RKO (cell line): ENCODE measurements at places on chromosomes 3 and 15.

- no peak for DNase-seq
Measured at GRCh38 chr3:18716821-18717220, 291.7 kb upstream of the SATB1 start.

GRCh38 chr3:140216249-140216648 lies 281.3 kb downstream of the CLSTN2 start:
- DNase-seq: peak; percentile 31

- peak; percentile 3 for DNase-seq
Measured at GRCh38 chr15:69535101-69535638, 82.6 kb downstream of the RPLP1 start.

GRCh38 chr3:45665101-45665572 lies 24.1 kb upstream of the SACM1L start:
- peak; percentile 70 for DNase-seq

DNA sequence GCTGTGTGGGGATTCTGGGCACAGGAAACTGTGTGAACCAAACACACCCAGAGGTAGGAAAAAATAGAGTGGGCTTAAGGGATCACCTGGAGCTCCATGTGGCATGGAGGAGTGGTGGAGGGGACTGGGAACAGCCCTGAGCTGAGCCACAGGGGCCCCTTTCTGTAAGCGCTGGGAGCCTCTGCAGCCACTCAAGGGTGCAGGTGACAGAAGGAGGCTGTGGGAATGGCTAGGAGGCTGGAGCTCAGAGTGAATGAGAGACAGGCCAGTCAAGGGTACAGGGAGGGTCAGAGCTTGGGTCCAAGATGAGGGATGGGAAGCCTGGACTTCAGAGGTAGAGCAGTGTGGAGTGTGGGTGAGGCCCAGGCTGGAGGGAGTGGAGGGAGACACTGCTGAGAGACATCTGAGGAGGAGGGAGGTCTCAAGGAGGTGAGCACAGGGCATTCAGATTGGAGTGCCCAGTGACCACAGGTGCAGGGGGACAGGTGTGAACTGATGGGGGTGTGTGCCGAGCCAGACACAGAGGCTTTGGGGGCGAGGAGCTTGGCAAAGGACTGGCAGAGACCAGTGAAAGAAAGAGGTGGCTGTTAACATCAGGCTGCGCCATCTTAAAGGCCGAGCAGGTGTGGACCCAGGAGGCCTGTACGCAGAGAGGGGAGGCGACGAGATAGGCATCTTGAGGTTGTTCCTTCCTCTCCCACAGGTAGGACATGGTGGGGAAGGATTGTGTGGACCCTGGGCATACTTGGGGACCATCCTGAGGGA lies 56.8 kb downstream of the FGD5 start:
- DNase-seq: no peak

DNA sequence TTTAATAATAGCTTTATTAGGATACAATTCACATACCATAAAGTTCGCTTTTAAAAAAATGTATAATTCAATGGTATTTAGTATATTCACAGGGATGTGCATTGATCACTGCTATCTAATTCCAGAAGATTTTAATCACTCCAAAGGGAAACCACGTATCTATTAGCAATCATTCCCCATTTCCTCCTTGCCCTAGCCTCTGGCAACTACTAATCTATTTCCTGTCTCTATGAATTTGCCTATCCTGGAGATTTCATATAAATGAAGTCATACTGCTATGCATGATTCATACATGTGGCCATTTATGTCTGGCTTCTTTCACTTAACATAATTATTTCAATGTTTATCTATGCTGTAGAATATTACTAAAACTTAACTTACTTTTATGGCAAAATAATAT lies 32.0 kb upstream of the CASR start:
- DNase-seq: peak; percentile 49

DNA sequence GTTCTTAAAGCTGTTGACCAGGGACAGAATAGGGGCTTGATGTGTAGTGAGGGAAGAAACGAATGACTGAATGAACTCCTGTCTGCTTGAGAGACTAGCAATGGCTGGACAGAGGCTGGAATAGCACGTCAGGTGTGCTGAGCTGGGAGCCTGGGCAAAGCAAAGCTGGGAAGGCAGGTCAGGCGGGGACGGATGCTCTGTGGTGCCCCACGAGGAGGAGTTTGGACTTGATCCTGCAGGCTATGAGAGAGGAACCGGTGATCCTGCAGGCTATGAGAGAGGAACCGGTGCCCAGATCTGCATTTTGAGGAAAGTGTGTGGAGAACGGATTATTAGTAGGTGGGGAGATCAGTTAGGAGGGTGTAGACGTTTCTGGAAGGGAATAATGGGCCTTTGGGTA lies 31.3 kb upstream of the PSTPIP1 start:
- no peak for DNase-seq

- DNase-seq: no peak
Measured at GRCh38 chr15:42034628-42035434, 14.0 kb upstream of the PLA2G4E start.

GRCh38 chr3:47669026-47669749 lies 90.5 kb upstream of the CSPG5 start:
- DNase-seq: no peak

GRCh38 chr3:11154036-11154952 lies at the start of gene HRH1:
HRH1 (plus strand) TSS chr3:11154493; CDS start chr3:11259038, 104,545 bp downstream.
- no peak for DNase-seq

GRCh38 chr3:2653706-2654105 lies 456.5 kb downstream of the IL5RA start:
- DNase-seq: no peak

- DNase-seq: peak; percentile 92
Measured at GRCh38 chr3:157618075-157618760, 115.0 kb upstream of the VEPH1 start.

DNA sequence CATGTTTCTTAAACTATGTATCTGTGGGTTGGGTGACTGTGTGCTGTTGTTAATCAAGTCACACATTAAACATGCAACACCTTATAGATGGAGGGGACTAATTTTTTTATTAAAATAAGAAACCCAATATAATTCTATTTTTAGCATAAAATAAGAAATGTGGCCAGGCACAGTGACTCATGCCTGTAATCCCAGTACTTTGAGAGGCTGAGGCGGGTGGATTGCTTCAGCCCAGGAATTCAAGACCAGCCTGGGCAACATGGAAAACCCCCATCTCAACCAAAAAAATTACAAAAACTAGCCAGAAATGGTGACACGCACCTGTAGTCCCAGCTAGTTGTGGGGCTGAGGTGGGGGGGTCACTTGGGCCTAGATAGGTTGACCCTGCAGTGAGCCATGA lies 1021.0 kb downstream of the EPHA3 start:
- no peak for DNase-seq

- DNase-seq: peak; percentile 47
Measured at GRCh38 chr3:132421832-132422231, 4.5 kb downstream of the DNAJC13 start.

DNA sequence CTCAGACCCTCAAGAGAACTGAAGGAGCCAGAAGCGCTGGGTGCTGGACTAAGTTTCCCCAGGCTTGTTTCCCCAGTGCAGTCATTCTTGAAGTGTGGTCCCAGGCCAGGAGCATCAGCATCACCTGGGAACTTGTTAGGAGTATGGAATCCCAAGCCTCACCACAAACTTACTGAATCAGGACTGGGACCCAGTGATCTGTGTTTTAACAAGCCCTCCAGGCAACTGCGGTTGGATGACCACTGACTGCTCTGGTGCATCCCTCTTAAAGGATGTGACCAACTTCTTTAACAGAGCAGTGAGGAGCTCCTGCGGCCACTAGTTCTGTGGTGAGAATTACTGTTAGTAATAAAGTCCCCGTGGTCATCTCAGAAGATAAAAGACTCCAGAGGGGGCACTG lies 62.4 kb upstream of the DAZL start:
- no peak for DNase-seq

GRCh38 chr3:27557411-27557810 lies 73.2 kb upstream of the SLC4A7 start:
- DNase-seq: no peak

- no peak for DNase-seq
Measured at GRCh38 chr3:15316998-15317435, 15.4 kb downstream of the SH3BP5 start.

DNA sequence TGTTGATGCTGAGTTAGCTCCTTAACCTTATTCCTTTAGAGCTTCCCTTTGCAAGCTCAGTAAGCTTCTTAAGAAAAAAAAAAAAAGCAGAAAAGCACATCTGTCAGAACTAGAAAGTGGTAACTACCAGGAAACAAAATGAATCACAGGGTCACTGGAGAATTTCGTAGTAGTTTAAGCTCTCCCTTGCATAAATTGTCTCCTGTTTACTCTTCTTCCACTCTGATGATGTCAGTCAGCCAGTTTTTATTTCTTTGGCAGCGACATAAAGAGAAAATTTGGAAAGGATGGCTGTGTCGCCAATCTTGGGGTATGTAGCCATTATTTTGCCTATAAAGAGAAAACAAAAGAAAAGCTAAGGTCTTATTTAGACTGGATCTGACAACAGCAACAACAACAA lies 3.2 kb upstream of the GABRR3 start:
- no peak for DNase-seq

GRCh38 chr15:32870240-32871033 lies 152.6 kb downstream of the GREM1 start:
- DNase-seq: peak; percentile 90

DNA sequence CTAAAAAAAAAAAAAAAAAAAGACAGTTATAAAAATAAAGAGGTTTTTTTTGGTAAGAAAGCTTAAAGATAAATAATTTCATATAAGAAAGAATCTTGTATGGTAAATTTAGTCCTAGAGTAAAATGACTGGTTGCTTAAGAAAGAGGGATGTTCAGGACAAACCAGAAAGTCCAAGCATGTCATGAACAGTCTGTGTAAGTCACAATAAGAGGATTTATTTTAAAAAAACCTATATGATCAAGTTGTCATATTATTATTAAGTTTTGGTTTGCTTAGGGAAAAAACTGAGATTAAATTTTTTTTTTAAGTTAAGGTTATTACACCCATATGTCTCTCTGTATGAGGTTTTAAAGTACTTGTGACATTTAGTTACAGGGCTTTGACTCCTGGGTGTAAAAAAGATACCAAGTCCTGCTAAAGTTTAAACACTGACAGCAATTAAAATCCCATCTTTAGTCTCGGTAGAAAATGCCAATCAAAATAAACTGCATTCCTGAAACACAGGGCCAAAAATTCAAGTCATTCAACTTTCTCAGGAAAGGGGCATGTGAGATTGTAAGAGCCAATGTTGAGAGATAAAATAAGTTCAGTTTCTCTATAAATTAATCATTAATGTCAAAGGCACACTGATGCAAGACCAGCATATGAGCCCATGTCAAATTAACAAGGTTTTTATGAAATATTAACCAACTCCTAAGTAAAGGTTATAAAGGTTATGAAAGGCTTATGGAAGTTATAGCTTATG lies 8.5 kb upstream of the BDH1 start:
- DNase-seq: peak; percentile 18

GRCh38 chr3:17562845-17563244 lies 179.6 kb downstream of the TBC1D5 start:
- DNase-seq: no peak

GRCh38 chr15:78130466-78131294 lies 565 bp downstream of the CIB2 start:
- no peak for DNase-seq

GRCh38 chr3:194475978-194476377 lies 10.8 kb downstream of the ATP13A3 start:
- no peak for DNase-seq

- no peak for DNase-seq
Measured at GRCh38 chr3:41963823-41964222, 1.9 kb upstream of the ULK4 start.

- DNase-seq: no peak
Measured at GRCh38 chr3:106740116-106740515, 637.1 kb upstream of the CCDC54 start.
